Placental epithelial cell (primary cell): ENCODE measurements at places on chromosomes 13 and 19. TPM values are rescaled to one million over a fixed set of nuclear protein-coding genes. Genes with fewer than 3 reads are reported as not detected.

MISP gene
- 11.0 and 58.5 TPM in 2 replicates for total RNA-seq

AP1M2 gene
- 113 and 144 TPM in 2 replicates for total RNA-seq

ASPDH gene
- not detected in 2 replicates for total RNA-seq

HPN gene
- total RNA-seq = 0.22 and 0.79 TPM in 2 replicates

FAM32A gene
- total RNA-seq = 94.2 and 96.3 TPM in 2 replicates

F10 gene
- 0.22 and 1.6 TPM in 2 replicates for total RNA-seq

ZNF8 gene
- 7.9 and 9.4 TPM in 2 replicates for total RNA-seq

ZNF837 gene
- 4.4 and 6.3 TPM in 2 replicates for total RNA-seq

ZNF491 gene
- 1.4 and 3.5 TPM in 2 replicates for total RNA-seq

CDX2 gene
- total RNA-seq = not detected in 2 replicates

CPAMD8 gene
- 2.3 and 6.3 TPM in 2 replicates for total RNA-seq

STOML3 gene
- total RNA-seq = not detected in 2 replicates

C13orf46 gene
- total RNA-seq = under 0.01 TPM in 2 replicates

ZNF497 gene
- total RNA-seq = 3.3 and 3.9 TPM in 2 replicates

TEX101 gene
- not detected in 2 replicates for total RNA-seq

ZNF208 gene
- total RNA-seq = 7.5 and 8.5 TPM in 2 replicates

COX6B2 gene
- 0.11 and 0.79 TPM in 2 replicates for total RNA-seq

SLITRK5 gene
- total RNA-seq = not detected in 2 replicates

ARHGEF18 gene
- total RNA-seq = 84.0 and 228 TPM in 2 replicates

NKPD1 gene
- total RNA-seq = 2.9 and 5.9 TPM in 2 replicates

SPRED3 gene
- total RNA-seq = 0.22 and 0.79 TPM in 2 replicates

CAPN12 gene
- total RNA-seq = 3.0 and 4.3 TPM in 2 replicates

ACP7 gene
- 0.22 and 0.39 TPM in 2 replicates for total RNA-seq

SULT2B1 gene
- total RNA-seq = 0.54 and 0.79 TPM in 2 replicates

FCAR gene
- total RNA-seq = not detected in 2 replicates

NLRP7 gene
- total RNA-seq = 0.33 TPM in 1 of 2 replicates, not detected in the other

SLITRK6 gene
- total RNA-seq = 155 and 272 TPM in 2 replicates

CC2D1A gene
- total RNA-seq = 11.4 and 22.7 TPM in 2 replicates

MBD3L2 gene
- total RNA-seq = not detected in 2 replicates

GAPDHS gene
- total RNA-seq = not detected in 2 replicates

SHISA2 gene
- total RNA-seq = 16.6 and 25.1 TPM in 2 replicates

FNDC3A gene
- total RNA-seq = 71.5 and 78.9 TPM in 2 replicates

CD209 gene
- total RNA-seq = not detected in 2 replicates

FLT1 gene
- total RNA-seq = under 0.01 and 0.11 TPM in 2 replicates

CYP4F8 gene
- total RNA-seq = not detected in 2 replicates

TMEM272 gene
- total RNA-seq = 0.39 TPM in 1 of 2 replicates, not detected in the other

HCN2 gene
- total RNA-seq = 0.33 and 0.39 TPM in 2 replicates
